ENCODE measurements at places on chromosomes 3 and 15.

DNA sequence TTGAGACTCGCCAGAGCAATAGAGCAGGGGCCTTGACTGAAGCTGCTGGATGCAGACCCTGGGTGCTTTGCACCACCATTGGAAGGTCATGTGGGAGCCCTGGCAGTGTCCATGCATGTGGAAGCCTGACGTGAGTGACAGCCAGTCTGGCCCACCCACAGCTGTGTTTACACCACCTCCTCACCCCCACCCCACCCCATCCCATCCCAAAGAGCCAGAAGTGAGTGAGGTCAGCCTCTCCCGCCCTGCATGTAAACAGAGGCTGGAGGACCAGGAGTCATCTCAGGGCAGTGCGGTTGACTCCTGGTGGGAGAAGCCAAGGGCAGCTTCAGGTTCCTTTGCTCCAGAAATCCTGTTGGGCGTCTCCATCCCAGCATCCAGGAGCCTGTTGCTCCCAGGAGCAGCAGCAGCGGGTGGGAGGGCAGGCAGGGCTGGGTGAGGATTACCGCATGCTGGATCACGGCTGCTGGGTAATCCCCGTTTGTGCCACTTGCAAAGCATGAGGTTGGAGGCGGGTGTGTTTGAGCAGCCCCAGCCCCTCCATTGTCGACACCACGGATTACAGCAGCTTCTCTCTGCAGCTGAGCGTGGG is 44.6 kb downstream of the CORO2B start:
- DNase-seq: no peak

DNA sequence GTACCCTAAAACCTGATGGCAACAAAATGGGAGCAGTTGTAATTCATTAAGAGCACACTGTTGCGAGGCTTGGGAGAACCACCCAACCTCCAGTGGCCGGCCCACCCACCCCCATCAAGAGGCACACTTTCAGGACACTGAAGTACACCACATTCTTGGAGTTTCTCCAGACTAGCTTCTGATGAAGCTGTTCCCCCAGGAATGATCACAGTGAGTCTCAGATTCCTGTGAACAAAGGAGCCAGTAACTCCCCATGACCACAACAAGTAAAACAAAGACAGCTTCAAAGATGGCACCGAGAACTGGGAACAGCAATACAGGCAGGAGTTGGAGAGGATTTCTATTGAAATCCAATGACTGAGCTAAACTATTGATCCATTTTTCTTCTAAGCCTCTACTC is 126.0 kb downstream of the ST8SIA2 start:
- DNase-seq: no peak

- DNase-seq: peak; percentile 15
These were observed 174.7 kb upstream of the CNTN3 start for GRCh38 chr3:74789111-74789510.

DNA sequence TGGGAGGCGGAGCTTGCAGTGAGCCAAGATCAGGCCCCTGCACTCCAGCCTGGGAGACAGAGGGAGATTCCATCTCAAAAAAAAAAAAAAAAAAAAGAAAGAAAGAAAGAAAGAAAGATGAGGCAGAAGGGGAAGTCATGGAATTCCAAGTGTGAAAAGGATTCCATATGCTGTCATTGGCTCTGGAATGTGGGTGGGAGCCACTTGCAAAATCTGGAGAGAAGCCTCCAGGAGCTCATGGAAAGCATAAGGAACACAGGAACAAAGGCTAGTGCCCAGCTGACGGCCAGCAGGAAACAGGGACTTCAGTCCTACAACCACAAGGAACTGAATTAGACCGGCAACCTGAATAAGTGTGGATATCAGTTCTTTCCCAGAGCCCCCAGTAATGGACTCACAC is 12.5 kb upstream of the TRAK1 start:
- no peak for DNase-seq

- no peak for DNase-seq
These were observed 35.4 kb upstream of the KBTBD8 start for GRCh38 chr3:66962664-66963063.

- DNase-seq: no peak
These were observed 313.7 kb downstream of the GAP43 start for GRCh38 chr3:115937054-115937453.

GRCh38 chr3:79027593-79027992 is 740.2 kb downstream of the ROBO1 start:
- no peak for DNase-seq

DNA sequence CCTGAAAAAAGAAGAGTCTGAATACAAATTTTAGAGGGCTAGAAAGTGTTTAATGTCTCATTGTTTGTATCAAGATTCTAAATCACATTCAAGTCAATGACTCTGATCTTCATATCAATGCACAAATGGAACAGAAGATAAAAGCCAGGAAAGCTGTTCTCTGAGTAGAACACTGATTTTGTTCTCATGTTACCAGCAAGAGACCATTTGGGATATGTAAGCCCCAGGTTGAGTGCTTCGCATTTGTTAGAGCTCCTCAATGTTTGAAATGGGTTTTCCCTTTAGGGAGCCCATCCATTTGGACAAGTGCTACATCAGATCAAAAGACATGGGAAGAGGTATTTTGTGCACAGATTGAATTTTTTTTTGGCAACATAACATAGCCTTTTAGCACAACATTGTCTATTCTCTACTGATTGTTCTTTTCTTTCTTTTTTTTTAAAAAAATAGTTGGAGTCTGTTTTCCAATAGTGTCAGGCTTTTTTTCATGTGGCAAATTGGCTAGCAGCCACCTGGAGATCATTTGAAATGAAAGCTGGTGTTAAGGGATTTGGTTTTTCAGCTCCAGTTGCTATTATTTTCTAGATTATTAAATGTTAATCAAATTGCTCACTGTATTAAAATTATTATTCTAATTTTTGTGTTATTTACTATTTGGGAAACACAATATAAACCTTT is 74.5 kb upstream of the ZPLD1 start:
- DNase-seq: no peak

GRCh38 chr3:171812811-171813210 is 2.5 kb upstream of the PLD1 start:
- DNase-seq: no peak

- DNase-seq: no peak
These were observed 2.4 kb downstream of the VGLL4 start for GRCh38 chr3:11641316-11641682.

DNA sequence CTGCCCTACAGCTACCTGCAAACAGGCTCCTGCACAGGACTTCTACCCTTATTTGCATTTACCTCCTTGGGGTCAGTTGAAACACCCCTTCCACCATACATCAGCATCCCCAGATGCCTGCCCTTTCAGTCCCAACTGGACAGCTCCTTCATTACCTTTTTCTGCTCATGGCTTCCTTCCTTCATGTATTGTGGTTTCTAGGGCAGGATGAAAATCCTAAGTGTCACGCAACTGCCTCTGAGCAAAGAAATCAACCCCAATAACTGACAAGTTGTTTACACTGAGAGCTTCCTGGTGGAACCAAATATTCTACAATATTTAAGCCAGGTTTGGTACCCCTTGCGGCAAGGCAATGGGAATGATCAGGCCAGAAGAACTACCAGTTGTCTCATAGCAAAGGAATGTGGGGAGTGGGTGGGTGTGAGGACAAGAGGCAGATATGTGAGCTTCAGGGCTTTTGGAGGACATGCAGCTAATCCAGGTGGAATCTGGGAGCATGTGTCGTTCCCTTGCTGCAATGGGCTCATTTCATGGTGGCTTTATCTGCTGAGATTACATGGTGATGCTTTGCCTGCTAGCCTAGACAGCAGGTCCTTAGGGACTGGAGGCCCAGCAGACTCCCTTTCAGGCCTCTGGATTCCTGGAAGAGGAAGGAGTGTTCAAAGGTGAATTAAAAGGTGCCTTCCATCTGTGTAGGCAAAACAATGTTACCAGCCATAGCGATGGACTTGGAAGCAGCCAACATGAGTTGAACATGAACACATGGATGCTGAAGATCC is 34.9 kb downstream of the PPCDC start:
- DNase-seq: no peak

DNA sequence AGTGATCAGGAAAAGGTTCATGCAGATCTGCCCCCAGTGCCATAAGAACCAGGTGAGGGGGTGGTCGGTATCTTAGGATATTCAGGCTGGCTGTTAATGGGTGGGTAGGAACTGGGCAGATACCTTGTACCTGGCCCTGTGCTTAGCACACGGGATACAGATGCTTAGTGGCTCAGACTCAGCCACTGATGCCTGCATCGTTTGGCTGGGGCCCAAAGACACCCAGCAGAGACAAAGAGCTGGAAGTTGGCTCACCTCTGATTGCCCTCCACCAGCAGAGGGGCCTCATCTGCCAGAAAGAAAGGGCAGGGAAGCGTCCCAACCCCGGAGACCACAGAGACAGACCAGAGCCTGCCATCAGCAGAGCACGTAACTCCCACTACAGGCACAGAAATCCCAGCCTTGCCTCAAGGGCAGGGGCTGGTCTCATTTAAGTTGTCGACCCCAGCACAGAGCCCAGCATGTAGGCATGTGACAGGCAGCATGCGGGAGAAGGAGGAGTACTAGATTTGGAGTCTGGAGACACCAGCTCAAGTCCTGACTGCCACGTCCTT is 64.1 kb upstream of the SLC6A1 start:
- DNase-seq: no peak

DNA sequence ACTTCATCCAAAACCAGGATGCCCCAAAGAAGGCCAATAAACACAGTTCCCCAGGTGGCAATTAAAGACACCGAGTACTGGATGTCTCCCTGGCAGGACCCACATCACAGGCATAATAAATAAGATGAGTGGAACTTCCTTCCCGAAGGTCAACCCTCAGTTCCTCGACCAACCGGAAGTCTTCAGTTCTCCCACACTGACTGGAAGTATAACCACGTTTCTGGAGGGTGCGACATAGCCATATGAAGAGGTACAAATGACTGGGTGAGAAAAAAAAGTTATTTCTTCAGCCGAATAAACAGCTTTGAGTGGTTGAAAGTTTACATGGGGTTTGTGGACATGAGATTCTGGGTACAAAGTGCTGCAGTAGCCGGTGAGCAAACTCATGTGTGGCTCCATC is 34.6 kb upstream of the MUC13 start:
- no peak for DNase-seq

GRCh38 chr3:127457546-127458145 is 132.9 kb downstream of the TPRA1 start:
- no peak for DNase-seq

GRCh38 chr3:57518276-57518915 is 25.7 kb downstream of the DNAH12 start:
- no peak for DNase-seq

Measured in keratinocyte (primary cell).